ENCODE measurements at places on chromosomes 13 and 19.

DNA sequence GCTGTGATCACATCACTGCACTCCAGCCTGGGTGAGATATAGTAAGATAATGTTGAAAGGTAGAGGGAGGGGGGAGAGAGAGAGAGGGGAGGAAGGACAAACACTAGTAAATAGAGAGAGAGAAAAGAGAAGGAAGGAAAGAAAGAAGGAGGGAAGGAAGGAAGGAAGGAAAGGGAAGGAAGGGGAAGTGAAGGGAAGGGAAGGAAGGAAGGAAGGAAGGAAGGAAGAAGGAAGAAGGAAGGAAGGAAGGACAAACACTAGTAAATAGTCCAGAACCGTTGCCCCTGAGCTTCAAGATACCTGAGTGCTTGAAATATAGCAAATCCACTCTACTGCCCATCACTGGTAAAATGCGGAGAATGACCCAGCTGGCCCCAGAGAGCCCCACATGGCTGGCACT lies 156.5 kb upstream of the ZNF507 start:
- DNase-seq, result no peak

DNA sequence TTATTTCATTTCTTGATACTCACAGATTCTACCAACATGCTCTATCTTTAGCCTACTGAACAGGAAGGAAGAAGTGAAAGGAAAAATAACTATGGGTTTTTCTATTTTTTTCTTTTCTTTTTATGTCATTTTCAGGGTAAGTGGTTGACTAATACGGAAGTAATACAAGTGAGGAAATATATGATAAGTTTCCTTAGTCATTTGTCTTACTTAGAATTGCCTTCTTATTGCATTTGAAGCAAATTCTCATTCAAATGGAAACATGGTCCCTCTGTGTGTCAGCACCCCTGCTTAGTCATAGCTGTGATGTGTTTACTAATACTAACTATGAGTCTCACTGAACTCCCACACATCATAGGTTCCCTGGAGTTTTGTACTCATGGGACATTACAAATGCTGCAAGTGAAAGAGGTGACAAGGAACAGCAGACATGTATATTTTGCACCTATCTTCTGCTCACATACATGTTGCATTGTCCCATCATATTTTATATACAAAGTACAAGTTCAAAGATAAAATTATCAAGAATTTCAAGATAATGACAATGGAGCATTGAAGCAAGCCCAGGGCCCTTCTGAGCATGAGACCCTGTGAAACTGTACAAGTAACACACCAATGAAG lies 60.1 kb downstream of the DCT start:
- peak; percentile 15 for DNase-seq

DNA sequence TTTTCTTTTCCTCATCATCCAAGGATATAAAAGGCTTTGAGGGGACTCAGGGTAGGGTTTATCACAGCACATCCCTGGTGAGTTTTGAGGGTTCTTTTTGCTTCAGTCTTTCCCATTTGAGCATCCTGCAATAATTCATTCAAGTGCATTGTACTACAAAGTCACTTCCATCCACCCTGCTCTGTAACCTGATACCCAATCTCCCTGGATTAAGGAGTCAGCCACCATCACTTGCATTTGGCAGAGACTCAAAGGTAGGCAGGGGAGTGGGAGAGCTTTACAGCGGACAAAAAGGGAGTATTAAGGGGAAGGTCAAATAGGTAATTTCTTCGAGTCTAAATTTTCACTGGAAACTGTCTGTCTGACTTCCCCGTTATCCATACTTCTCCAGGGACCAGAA lies 216.1 kb upstream of the TMTC4 start:
- DNase-seq, result no peak

DNA sequence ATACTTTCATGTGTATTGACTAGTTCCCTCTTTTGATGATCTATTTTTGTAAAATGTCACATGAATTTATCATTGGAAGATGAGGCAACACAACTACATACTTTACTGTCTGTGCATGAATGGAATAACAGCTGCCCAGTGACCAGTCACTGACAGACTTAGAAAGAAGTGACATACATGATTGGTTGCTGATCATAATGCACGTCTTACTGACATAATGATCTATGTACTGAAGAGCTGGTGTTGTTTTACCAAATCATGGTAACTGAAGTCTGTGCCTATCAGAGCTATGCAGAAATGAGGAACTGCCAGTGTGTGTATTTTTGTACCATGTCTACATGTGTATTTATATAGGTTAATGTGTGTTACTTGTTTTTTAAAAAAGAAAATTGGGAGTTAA lies 26.5 kb downstream of the GPR18 start:
- no peak for DNase-seq

GRCh38 chr13:37225414-37226070 lies 120.1 kb upstream of the CSNK1A1L start:
- DNase-seq, result no peak

- no peak for DNase-seq
Observed at GRCh38 chr19:37537391-37537947, 30.7 kb downstream of the ZNF793 start.

GRCh38 chr13:89199138-89199537 lies 1528.0 kb downstream of the SLITRK5 start:
- no peak for DNase-seq

Measured in activated CD4-positive, alpha-beta T cell treated with anti-CD3 and anti-CD28 coated beads, Interleukin-2, amount 50 U/mL, for 48 hours (primary cell).